ENCODE measurements at places on chromosomes 2 and 18. TPM values are rescaled to one million over a fixed set of nuclear protein-coding genes. Genes with fewer than 3 reads are reported as not detected.

GRCh38 chr2:27960237-27960912 is 69.8 kb downstream of the BABAM2 start:
- DNase-seq, result peak; percentile 27

GRCh38 chr2:37561615-37562569 is 109.5 kb downstream of the CDC42EP3 start:
- DNase-seq, result peak; percentile 89

GRCh38 chr2:83844490-83844889 is 614.6 kb downstream of the SUCLG1 start:
- no peak for DNase-seq

- peak; percentile 33 for DNase-seq
These were observed 2.4 kb downstream of the GFPT1 start for GRCh38 chr2:69384618-69385081.

DNA sequence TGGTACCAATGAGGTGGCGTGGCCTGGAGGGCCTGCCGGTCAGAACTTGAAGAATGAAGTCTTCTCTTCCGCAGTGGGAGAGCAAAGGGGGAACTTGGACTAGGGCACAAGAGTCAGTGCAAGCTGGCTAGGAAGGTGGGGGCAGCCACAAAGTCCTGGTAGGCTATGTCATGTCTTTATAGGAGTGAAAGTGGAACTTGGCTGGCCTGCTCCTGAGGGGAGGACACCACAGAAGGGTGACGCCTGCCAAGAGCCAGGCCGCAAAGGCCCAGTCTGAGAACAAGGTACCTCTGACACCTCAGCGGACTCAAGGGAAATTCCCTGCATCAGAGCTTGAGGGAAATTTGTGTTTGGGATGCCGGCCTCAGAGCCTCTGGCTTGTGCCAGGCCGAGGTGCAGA is 32.2 kb upstream of the MAP3K20 start:
- no peak for DNase-seq

DNA sequence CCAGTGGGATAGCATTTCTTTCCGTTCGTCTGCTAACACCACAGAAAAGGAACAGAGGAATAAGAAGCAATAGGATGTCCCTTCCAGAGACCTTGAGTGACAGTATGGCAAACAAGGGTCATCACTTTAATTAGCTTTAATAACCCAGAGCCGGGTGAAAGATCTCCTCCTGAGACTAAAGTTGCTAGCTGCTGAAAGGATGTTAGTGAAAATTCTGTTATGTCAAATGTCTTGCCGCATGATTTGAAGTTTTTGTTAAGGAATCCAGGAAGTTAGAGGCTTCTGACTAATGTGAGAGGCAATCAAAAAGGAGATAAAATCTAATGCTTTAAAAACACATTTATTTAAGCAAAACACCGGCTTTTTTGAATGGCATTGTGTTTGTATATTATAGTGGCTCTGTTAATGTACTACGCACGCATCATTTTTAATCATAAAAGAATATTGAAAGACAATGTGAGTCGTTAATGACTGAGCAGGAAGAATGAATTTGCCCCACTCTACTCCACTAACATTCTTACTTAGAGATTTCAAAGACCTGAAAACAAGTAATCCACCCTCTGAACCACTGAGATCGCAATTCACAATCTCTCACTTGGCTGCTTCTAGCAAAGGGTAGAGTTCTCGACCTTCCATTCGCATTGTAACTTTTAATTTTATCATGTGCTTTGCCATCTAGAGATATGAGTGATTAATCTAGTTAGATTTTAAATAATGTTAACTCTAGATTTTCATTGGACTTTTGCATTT is 536.6 kb downstream of the LRRTM4 start:
- peak; percentile 57 for DNase-seq

GRCh38 chr2:189115126-189115525 is 64.4 kb downstream of the COL5A2 start:
- DNase-seq, result no peak

- DNase-seq, result no peak
These were observed 425.8 kb upstream of the KCNH7 start for GRCh38 chr2:163264341-163264740.

DNA sequence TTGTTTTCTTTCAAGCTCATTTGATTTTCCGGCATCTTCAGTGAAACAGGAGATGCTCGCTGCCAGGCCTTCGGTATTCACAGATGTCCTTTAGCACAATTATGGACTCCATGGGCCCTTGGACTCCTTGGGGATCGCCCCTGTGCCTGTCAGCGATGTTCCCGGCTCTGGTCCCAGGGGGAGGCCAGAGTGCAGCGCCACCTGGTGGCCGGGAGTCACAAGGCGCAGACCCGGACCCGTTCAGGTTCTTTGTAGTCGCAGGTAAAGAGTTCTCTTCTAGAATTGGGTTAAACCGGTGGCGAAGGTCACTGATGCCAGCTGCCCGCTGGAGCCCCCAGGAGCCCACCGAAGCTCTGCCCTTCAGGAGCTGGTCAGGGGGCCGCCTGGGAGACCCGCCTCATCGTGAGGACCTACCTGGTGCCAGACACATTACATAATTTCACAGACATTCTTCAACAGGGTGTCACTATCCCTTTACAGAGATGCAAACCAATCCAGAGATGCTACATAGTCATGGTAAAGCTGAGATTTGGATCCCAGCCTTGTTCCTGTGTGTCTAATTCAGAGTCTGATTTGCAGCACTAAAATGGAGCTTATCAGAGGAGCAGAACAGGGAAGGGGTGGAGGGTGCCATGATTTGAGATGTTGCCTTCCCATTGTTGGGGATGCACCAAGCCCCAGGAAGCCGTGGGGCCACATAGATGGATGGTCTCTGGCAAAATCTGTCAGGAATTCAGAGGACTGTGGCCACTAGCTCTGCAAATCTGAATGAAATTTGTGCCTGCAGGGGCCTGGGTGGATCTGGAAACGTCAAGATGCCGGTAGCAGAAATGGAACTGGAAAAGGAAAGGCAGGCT is 6.0 kb upstream of the INPP5D start:
- peak; percentile 19 for DNase-seq

DNA sequence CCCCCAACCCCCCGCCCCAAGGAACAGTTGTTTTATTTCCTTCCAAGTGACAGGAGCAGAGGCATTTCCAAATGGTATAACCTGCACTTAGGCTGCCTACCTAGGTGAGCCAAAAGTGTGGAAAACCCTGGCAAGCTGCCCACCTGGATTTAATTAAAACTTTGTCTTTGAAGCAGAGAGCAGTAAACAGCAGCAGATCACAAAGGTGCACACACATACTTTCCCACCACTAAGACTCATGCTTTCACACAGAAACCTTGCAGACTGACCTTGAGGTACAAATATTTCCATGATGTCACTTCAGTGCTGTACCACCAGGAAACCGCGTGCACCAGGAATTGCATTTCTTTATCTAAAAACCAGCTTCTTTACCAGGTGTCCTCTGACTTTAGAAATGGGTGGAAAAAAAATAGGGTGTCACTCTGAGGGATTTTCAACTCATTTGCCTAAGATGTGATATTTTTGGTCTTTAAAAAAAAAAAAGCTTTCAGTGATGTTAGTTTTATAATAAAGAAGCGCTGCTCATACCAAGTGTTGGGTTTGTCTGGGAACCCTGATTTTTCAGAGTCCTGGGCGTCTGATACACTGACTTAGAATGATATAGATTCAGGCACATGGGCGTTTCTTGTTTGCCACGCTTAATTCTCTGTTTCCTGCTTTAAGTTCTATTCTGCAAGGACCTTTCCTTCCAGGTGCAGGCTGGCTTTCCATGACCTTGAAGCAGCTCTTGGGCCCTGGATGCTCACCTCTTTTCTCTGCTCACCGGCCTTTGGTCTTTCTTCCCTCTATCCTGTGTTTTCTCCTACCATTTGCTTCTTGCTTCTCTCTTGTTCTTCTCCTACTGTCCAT is 70.7 kb upstream of the BCL2L11 start:
- peak; percentile 36 for DNase-seq

- DNase-seq, result no peak
These were observed 54.4 kb downstream of the SH3YL1 start for GRCh38 chr2:209470-209869.

Gene ANO7
- total RNA-seq, result 1.1 TPM

Gene C2orf78
- total RNA-seq, result not detected

Gene MC2R
- not detected for total RNA-seq

Gene LYG2
- not detected for total RNA-seq

Gene DYNC1I2
- 111 TPM for total RNA-seq

Gene ZNF804A
- total RNA-seq, result not detected

Gene INHA
- total RNA-seq, result not detected

Measured in Caki2 (cell line).